Amniotic epithelial cell (primary cell): ENCODE measurements at places on chromosomes 6 and 20.

DNA sequence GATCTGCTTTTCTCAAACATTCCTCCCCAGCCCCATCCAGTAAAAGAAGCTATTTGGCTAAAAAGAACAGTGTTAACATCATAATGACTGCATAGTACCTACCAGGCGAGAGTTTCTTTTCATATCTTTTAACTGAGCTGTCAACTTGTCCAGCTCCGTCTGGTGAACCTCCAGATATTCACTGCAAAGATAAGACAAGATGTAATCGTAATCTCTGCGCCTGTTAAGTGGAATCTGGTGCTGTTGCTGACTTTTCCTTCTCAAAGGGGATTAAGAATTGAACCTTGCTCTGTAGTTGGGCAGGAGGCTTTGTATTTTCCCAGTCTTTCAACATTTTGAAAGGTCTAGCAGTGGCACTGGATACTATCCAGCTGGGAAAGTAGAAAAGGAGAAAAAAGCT is 63.0 kb downstream of the RIPOR2 start:
- peak; percentile 90 for DNase-seq

- no peak for DNase-seq
These were observed 61.0 kb downstream of the LYRM4 start for GRCh38 chr6:5199702-5200101.

DNA sequence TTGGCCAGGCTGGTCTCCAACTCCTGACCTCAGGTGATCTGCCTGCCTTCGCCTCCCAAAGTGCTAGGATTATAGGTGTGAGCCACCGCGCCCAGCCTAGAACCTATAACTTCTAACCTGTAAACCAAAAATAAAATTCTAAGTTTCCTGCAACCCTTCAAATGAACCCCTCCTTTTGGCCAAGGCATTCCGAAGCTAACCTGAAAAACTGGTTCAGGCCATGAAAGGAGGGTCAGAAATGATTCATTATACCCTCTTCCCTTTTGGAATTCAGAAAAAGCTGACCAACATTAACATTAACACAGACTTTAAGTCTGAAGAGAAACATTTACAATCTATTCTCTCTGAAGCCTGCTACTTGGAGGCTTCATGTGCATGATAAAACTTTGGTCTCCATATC is 165.1 kb downstream of the TINAG start:
- no peak for DNase-seq

GRCh38 chr6:147057705-147058342 is 146.4 kb upstream of the STXBP5 start:
- DNase-seq = no peak

DNA sequence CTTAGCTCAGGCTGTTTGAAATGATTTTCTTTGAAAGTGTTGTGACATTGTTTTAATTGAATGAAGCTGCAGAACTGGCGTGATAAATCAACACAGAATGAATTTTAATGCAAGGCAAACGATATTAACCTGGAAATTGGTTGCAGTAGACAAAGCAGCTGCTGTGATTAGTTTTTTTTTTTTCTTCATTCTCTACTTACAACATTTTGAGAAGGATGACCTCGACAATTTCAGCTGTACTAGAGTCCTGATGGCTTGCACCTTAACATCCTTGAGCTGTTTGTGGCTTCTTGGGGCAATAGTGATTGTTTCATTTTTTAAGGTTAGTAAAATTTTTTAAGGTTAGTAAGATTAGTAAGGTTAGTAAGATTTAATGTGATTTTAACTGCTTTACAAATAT is 54.2 kb downstream of the QKI start:
- DNase-seq = no peak

GRCh38 chr6:39130691-39131090 is 15.7 kb upstream of the SAYSD1 start:
- DNase-seq = no peak

- no peak for DNase-seq
These were observed 22.7 kb downstream of the MRPL14 start for GRCh38 chr6:44104481-44105021.

- no peak for DNase-seq
These were observed 143.6 kb downstream of the ALDH8A1 start for GRCh38 chr6:134806180-134806798.

- no peak for DNase-seq
These were observed 66.6 kb upstream of the CCDC167 start for GRCh38 chr6:37566111-37566949.

DNA sequence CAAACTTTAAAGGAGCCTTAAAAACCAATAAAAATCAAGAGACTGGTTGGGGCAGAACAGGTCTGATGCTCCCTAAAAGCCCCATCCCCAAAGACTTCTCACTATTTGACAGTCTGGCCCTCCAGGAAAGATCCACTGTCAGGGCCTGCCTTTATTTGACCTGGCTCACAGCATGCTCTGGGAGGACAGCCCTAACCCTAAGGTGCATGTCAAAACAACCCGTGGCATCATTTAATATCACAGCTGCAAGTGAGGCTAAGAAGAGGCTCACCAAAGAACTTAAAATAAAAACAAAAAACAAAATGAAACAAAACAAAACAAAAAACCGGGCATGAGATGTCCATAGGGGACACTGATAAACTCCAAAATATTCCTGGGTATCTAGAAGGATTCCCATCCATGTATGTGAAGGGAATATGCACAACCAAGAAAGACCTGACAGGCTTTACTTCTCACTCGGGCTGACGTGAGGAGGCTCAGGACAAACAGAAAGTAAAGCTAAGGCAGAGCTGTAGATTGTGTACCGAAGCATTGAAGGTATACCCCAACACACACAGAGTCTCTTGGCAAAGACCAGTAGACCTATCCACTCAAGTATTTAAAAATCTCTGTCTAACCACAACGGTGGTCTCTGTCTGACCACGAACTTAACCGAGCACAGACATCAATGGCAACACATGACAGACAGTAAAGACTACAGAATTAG is 57.3 kb downstream of the AHI1 start:
- DNase-seq = no peak

- DNase-seq = no peak
These were observed 929.5 kb downstream of the KIF16B start for GRCh38 chr20:15643713-15644112.

- no peak for DNase-seq
These were observed 363.3 kb downstream of the SMOC2 start for GRCh38 chr6:168804331-168804730.

GRCh38 chr6:34922177-34922663 is 33.2 kb downstream of the ANKS1A start:
- peak; percentile 79 for DNase-seq

DNA sequence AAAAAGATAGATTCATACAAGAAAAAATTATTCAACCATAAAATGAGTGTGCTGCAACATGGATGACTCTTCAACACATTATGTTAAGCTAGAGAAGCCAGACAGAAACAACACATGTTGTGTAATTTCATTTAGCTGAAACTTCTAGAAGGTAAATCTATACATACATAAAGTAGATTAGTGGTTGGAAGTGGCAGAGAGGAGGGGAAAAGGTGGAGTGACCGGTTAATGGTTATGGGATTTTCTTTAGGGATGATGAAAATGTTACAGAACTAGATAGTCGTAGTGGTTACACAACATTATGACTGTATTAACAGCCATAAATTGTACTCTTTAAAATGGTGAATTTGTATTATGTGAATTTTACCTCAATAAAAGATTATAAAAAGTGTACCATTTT is 304.1 kb upstream of the SLC35B3 start:
- no peak for DNase-seq

DNA sequence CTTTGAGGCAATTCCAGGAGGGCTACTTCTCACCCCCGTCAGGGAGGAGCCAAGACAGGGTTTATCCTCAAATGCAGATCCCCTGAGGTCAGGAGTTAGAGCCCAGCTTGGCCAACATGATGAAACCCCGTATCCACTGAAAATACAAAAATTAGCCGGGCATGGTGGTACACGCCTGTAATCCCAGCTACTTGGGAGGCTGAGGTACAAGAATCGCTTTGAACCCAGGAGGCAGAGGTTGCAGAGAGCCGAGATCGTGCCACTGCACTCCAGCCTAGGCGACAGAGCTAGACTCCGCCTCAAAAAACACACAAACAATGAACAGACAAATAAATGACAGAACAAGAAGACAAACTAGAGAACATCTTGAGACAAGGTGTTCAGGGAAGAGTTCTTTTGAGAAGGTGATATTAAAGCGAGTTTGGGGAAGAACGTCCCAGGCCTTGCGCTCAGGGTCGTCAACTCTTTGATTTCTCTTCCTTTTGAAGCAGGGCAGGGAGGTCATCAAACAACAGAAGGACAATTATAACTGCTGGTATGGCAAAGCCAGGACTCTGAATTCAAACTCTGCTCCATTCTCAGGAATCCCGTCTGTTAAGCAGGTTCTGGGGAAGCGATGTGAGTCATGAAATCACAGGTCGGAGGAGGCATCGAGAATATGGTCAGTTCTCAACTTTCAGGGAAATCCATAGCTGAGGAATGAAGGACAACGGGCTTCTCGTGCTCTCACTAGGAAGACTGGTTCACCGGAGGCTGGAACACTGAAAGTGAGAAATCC is 1.4 kb upstream of the RALY start:
- DNase-seq = peak; percentile 57

- peak; percentile 85 for DNase-seq
These were observed 279.7 kb downstream of the UST start for GRCh38 chr6:149026530-149026942.

- no peak for DNase-seq
These were observed 137.9 kb downstream of the RPS12 start for GRCh38 chr6:132952031-132952867.

DNA sequence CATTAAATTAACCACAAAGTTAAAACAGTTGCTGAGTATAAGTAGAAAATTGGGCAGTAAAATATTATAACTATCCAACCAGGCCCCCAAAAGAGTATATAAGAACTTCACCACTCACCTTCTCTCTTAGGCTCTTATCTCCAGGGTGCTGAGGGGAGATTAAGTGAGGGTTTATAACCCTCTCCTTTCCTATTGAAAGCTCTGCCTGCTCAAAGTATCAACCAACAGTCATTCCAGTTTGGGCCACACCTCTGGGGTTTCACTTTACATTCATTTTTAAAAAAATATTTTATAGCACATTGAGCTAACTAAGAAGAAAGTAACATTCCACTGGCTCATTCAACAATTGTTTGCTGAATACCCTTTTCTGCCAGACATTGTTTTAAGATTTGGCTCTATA is 22.1 kb downstream of the GSTA4 start:
- DNase-seq = no peak

- peak; percentile 75 for DNase-seq
These were observed 16.7 kb upstream of the ZFAND3 start for GRCh38 chr6:37802810-37803209.

DNA sequence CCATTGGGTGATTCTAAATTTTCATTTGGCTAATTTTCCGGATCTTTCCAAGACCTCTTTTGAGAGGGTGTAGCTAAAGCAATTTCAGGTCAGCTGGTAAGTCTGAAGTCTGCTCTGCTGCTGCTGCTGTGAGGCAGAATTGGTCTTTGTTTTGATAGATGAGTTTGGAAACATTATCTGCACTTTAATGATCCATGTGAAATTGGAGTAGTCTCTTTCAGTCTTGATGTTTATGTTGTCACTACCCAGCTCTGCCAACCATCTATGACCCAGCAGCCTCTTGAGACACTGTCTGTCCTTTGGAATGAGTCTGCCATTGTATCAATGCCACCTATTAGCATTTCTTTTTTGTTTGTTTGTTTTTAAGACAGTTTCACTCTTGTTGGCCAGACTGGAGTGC is 44.1 kb downstream of the TXNDC5 start:
- no peak for DNase-seq

GRCh38 chr20:63345328-63346100 is 15.6 kb downstream of the CHRNA4 start:
- DNase-seq = no peak

GRCh38 chr6:8637896-8638597 is 202.7 kb upstream of the SLC35B3 start:
- DNase-seq = no peak

GRCh38 chr6:163180874-163181541 is 233.5 kb upstream of the QKI start:
- DNase-seq = no peak

- DNase-seq = peak; percentile 59
These were observed 12.2 kb upstream of the KCNK15 start for GRCh38 chr20:44733341-44734069.

DNA sequence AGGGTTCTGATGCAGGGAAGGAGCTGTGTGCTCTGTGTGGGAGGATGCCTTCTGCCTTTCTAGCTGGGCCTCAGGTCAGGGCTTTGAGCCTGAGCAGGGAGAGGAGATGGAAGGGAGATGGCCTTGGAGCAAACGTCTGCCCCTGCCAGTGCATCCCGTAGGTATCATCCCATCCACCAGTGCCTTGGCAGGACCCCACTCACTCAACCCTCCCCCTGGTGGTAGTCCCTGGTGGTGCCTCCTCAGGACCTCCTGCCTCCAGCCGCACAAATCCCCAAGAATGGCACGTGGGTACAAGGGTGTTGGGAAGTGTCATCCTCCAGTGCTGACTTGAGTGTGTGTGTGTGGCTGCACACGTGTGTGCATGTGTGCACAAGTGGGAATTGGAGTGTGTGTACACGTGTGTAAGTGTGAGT is 23.1 kb upstream of the MICB start:
- no peak for DNase-seq

- DNase-seq = no peak
These were observed 25.1 kb downstream of the RNF217 start for GRCh38 chr6:124987291-124987690.

DNA sequence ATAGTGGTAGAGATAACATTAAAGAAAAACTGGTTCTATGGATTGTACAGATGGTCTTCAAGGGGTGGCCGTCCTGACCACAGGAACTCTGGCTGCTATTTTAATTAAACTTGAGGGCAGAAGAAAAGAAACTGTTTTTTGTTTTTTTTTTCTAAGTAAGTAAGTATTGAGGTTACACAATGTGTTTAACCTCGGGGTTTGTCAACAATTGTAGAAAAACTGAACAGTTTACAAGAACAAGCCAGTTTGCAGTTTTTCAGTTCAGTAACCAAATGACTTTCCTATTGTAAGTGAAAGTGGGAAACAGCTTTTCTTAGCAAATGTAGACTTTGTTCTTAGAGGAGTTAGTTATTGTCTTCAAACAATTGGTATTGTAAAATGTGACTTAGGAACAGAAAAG is 77.0 kb downstream of the PLCB1 start:
- peak; percentile 83 for DNase-seq

DNA sequence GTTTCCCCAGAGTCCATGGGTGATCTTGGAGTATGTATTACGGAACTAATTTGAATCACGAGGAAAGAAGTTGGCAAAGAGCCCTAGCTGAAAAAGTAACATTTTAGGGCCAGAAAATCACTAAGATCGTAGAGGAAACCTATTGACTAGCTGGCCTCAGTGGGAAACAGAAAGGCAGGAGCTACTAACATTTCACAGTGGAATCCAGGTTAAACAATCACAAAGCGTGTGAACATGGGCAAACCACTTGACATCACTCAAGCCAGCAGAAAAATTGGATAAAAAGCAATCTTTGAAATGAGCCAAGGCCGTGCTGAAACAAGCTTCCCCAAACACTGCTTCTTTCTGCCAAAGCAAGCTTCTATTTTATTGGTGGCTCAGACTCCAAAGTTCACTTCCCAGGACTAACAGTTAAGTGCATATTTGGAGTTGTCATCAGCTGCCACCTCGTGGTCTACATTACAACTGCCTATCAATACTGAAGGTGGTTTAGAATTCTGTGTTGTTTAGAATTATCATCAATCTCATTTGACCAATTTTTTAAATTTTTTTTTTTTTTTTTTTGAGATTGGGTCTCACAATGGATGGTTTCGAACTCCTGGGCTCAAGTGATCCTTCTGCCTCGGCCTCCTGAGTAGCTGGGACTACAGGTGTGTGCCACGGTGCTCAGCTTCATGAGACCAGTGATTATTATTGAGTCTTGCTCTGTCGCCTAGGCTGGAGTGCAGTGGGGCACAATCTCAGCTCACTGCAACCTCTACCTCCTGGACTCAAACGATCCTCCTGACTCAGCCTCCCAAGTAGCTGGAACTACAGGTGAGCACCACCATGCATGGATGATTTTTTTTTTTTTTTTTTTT is 10.6 kb downstream of the RPS10 start:
- peak; percentile 36 for DNase-seq

- no peak for DNase-seq
These were observed 148.9 kb upstream of the PHACTR1 start for GRCh38 chr6:12567682-12568081.
